NCI-H460 (cell line): ENCODE measurements at places on chromosomes 16 and 17.

GRCh38 chr17:82952019-82952418 is 112.2 kb upstream of the ZNF750 start:
- DNase-seq, result no peak

- no peak for DNase-seq
These were observed 1722.7 kb downstream of the TP53TG3F start for GRCh38 chr16:35182043-35182677.

GRCh38 chr17:72927146-72927545 is 165.3 kb downstream of the SLC39A11 start:
- no peak for DNase-seq

DNA sequence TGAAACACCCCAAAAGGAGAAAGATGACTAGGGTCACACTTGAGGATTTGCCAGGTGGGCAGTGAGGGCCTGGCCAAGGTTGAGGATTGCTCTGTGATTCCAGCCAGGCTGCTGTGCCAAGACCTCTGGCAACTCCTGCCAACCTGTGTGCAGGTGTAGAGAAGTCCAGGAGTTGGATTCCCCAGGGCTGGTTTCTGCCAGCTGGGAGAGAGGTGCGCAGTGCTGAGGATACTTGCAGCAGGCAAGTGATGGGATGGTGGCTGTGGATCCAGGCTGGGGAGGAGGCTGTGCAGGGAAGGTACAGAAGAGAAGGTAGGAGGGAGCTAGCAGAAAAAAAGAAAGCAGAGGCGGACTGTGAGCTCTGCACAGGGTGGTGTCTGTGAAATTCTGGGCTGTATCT is 6.6 kb downstream of the RIPOR1 start:
- DNase-seq, result no peak

DNA sequence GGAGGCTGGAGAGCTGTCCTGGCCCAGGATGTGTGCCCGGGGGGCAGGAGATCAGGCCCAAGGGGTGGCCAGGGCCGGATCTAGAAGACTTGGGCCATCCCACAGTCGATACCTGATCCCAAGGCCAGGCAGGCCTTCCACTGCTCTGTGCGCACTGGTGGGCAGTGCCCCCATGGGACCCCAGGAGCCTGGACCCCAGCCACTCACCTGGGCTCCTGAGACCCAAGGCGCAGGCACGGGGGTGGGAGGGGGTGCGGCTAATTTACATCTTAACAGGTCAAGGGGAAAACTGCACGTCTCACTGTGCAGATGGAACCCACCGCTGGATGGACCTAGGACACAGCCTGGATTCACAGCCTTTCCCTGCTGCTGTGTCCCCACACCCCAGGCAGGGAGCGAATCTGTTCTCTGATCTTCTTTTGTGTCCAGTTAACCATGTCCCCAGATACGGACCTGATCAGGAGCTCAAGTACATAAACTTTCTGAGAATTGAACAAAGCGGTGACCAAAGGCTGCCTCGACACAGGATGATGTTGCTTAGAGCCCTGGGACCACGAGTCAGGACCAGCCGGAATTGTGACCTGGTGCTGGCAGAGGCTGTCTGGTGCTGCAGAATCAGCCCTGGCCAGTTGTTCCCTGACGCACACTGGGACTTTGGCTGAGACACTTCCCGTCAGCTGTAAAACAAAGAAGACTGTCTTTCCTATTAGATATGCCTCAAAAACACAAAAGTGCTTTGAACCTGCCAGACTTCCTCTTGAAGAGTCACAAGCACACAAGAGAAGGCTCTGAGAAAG is 60.6 kb downstream of the TNFRSF13B start:
- no peak for DNase-seq

DNA sequence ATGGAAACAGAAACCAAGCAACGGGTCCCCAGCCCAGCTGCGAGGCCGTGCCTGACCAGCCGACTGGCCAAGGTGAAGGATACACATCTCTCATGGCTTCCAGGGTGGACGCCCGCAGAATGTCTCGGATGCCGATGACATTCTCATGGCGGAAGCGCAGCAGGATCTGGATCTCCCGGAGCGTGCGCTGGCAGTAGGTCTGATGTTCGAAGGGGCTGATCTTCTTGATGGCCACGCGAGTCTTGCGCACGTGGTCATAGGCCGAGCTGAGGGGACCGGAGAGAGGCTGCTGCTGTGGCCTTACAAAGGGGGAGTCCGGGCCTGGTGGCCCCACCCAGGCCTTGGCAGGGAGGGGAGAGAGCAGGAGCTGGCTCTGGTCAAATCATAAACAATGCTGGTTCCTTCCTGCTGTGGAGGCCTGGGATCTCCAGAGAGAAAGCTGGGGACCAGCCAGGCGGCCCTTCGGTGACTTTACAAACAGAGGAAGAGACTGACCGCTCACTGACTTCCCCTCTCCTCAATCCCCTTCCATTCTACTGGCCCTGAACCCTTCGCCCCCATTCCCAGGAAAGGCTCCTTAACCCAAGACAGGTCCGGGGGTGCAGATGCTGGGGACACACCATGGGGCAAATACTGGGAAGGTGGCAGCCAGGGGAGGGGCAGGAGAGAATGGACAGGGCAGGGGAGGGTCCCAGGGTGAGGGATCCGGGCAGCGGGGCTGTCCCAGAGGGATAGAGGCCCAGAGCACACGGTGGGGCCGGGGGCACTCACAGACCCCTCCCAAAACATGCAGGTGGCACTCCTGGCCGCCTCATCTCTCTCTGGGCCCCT is 1.1 kb downstream of the MAPK3 start:
- no peak for DNase-seq

DNA sequence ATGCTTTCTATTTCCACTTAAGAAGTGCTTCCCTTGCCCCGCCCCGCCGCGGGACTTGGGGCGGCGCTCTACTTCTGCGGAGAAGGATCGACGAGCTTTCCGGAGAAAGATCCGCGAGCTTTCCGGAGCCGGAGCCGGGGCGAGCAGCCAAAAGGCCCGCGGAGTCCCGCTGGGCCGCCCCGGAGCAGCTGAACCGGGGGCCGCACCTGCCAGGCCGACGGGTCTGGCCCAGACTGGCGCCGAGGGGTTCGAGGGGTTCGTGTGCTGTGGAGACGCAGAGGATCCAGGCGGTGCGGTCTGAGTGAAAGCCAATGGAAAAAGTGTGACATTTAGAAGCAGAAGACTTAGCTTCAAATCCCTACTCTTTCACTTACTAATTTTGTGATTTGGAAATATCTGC is 50.8 kb downstream of the TBC1D26 start:
- no peak for DNase-seq

DNA sequence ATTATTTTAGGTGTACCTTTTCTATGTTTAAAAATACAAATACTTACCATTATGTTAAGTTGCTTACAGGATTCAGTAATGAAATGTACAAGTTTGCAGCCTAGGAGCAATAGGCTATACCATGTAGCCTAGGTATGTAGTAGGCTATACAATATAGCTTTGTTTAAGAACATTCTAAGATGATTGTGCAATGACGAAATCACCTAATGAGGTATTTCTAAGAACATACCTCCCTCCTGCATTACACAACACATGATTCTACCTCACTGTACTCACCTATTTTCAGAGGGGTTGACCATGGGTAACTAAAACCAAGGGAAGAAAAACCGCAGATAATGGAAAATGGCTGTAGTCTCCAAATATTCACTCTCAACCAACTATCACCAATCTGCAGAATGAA is 35.3 kb upstream of the TBC1D3K start:
- DNase-seq, result no peak

- no peak for DNase-seq
These were observed 881 bp upstream of the LLGL1 start for GRCh38 chr17:18224387-18225120.
